ENCODE measurements at places on chromosomes 2 and 18.
A peak's percentile ranks its signal among the peaks of the same experiment; 100 is the strongest.

DNA sequence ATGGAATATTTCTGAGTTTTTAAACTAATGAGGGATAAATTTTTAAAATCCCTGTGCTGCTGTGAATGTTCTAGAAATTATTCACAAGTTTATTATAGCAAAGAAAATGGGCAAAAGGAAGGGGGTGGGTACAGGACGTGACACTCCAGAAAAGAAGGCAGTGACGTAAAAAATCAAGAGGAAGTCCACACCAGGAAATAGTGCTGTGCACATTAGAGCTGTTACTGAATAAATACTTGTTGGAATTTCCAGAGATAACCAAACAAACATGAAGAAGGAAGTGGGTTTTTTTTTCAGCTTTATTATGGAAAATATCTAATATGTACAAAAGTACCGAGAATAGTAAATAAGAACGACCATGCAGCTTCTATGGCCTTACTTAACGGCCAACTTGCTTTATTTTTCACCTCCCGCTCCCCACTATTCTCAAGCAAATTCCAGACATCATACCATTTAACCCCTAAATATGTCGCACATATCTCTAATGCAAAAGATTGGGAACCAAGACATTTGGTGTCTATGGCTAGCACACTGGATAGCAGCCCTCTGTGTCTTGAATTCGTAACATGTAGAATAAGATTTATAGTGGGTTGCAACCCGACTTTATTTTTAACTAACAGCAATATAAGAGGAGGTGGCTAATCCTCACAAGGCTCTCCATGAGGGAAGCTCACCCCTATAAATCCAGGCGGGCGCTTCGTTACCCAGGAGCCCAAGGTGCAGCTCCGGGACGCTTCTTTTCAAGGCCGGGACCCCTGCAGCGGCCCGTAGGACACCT is 580 bp upstream of the NDUFV2 start:
- DNase-seq = peak; percentile 43

- DNase-seq = no peak
Measured at GRCh38 chr2:172489681-172490080, 62.3 kb downstream of the ITGA6 start.

DNA sequence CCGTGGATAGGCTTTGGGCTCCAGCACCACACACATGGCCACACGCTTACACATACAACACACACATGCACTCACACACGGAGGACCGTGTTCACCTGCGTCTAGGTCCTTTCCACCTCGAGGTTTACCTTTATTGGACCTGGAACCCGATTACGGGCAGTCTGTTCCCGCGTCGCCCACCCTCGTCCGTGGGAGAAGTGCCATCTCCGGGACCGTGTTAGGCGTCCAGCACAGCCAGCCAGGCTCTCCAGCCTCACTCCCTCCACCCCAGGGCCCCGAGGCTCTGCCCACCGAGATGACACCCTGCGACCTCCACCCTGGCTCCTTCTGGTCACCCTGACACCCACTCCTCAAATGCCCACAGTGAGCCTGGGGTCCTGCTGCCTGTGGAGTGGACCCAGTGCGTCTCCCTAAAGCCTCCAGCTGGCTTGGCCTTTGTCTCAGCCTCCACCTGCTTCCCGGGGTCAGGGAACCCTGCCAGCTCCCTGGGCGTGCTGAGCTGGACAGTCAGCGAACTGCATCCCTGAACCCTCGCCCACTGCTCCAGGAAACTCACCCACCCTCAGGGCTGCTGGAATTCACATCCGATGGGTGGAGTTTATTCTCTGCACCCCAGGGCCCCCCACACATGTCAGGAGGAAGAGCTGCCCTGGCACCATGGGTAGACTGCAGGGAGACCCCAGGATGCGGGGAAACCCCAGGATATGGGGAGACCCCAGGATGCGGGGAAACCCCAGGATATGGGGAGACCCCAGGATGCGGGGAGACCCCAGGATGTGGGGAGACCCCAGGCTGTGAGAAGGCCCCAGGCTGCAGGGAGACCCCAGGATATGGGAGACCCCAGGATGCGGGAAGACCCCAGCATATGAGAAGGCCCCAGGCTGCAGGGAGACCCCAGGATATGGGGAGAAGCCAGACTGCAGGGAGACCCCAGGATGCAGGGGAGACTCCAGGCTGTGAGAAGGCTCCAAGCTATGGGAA is 33.0 kb downstream of the ADI1 start:
- no peak for DNase-seq

DNA sequence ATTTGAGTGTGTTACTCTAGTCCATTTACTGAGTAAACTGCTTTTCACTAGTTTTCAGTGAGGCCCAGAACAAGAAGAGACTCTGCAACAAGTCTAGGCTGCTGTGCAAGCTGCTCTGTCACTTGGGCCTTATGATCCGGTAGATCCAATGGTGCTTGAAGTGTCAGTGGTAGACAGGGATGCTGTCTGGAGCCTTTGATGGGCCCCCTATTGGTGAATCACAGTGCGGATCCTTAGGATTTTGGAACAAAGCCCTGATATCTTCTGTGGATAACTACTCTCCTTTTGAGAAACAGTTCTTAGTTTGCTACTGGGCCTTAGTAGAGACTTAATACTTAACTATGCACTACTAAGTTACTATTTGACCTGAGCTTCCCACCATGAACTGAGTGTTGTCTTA is 150.2 kb downstream of the TMEFF2 start:
- no peak for DNase-seq

DNA sequence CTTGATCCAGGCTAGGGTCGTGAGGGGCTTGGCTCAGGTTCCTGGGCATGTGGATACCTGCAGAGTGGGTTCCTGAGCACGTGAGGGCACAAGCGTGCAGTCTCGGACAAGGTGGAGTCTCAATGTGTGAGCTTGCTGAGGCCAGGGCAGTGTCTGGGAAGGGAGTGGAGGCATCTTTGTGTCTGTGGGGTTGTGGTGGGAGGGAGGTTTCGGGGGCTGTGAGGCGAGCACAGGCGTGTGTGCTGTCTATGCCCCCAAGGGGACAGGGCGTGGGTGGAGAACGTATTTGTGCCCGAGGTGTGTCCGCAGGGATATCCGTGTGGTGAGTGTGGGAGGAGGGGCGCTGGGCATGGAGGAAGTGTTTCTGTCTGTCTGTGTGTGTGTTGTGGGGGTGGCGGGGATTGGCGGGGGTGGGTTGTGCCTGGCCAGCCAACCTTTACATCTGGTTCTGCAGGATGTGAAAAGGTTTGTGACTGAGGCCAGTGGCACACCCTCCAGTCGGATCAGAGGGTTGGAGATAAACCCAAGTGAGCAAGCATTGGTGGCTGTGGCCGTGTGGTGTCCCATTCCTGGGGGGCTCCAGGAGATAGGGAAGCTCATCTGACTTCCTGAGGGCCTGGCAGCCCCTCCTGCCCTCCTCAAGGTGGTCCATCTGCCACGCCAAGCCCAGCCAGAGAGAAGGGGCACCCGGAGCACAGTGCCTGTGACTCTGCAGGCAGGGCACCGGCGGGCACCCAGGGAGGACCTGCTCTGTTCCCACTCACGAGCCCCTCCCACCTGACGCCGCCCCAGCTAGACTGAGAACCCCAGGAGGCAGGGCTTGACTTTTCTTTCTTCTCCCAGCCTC is 57.1 kb downstream of the ZFP36L2 start:
- no peak for DNase-seq

GRCh38 chr2:27741673-27742072 is 29.8 kb upstream of the MRPL33 start:
- no peak for DNase-seq

DNA sequence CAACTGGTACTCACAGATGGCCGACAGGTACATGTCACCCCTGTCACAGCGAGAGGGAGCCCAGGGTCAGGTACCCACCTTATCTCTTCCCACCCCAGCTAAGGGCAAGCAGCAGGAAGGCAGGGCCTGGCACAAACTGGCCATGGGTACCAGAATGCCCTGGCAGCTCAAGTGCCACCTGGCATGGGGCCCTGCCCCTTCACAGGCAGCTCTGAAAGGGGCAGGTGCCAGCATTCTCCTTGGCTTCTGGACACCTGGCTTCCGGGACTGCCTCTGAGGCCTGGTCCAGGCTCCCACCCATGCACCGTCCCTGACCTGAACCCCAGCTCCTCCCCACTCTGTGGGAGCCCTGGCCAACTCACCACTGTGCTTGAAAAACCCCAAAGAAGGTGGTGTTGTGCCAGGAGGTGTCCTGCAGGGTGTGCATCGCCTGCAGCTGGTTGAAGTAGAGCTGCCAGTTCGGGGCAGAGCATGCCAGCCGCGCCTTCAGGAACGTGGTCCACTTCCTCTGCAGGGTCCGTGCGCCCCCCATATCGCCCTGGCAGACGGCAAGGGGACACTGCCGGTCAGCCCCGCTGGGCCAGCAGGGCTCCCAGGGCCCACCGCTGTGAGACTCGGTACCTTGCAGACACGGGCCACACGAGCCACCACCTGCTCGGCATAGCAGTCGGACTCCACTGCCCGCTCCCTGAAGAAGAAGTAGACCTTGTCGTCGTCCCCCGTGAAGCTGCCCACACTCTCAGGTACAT is 5.4 kb downstream of the SEMA4C start:
- DNase-seq = peak; percentile 18

DNA sequence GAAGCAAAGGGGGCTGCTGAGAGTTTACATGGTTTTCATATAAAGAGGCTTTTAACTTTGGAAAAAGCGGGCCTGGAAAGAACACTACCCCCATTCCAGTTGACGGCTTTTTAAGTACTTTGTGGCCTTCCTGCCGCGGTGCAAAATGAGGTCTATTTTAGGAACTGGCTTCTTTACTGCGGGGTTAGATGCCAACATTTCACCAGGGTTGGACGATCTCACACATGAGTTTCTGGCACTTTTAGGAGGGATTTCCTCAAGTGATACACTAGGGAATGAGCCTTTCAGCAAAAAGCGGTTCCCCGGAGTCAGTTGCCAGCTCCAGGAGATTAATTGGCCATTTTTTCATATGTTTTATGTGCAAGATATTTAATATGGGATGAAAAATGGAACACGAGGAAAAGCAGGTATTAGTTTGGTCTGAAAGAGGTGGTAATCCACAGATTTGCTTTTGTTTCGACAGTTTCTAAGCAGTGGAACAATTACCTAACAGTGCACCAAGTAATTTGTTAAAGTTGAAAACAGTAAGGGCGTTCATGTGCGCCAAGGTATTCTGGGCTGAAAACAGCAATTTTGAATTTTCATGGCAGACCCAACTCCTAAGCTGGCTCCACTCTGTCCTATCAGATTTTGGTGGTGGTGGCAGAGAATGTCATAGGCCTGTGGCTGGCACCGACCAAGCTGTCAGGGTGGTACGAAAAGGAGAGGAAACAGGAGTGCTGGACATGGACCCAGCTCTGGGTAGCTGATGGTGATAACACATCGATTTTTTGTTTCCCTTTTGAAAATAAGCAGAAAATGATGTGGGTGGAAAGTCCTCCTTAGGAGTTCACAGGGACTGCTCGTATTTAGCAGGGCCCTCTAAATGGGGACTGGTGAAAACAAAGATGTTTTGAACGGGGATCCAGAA is 55.6 kb upstream of the FZD5 start:
- DNase-seq = no peak

DNA sequence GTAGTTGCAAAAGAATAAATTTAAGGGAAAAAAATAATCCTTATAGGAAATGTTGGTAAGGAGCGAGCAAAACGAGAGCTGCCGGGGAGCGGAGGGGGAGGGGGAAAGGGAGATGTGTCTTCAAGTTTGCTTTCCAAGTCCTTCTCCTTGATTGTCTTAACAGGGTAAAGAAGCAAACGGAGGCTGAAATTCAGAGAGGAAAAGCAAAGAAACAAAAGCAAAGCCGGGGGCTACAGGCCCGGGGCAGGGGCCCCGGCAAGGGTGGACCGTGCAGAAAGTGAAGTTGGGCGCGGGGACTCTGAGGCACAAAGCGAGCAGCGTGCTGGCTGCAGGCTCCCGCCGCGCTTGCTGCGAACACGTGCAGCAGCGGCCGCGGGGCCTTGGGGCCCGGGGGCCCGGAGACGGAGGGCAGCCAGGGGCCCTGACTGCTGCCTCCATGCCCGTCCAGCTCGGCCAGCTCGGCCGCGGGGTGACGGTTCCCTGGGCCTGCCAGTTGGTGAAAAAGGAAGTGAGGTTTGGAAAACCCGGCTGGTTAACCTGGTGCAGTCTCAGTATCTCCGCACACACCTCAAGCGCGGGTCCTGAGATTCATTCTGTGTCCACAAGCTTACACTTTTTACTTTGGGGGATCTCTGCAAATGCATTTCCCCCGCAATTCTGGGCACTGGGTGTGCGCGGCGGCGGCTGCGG is 4.1 kb downstream of the BCL11A start:
- peak; percentile 38 for DNase-seq

- no peak for DNase-seq
Measured at GRCh38 chr2:62443886-62444285, 62.1 kb downstream of the TMEM17 start.

GRCh38 chr2:54114936-54115283 is 505 bp upstream of the ACYP2 start:
- peak; percentile 4 for DNase-seq
